ENCODE measurements at places on chromosomes 6 and 20.
A peak's percentile ranks its signal among the peaks of the same experiment; 100 is the strongest.

DNA sequence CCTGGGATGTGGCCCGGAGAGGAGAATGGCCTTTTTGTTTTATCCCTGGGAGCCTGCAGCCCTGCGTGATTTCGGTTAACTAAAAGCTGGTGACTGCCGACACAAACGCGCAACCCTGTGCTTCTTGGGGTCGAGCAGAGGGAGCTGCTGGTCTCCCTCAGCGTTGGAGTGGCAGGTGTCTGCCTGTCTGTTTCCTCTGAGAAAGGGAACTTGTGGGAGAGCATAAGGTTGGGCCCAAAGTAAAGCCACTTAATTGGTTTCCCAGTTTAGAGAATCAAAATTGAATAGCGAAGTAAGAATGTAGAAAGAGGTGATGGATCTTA, 500 bp downstream of the LTV1 start:
- no peak for DNase-seq

GRCh38 chr6:149895048-149895590, 2.8 kb downstream of the RAET1E start:
- peak; percentile 46 for DNase-seq

- DNase-seq: no peak
These were observed 15.6 kb downstream of the SLC17A1 start for GRCh38 chr6:25816252-25816651.

- no peak for DNase-seq
These were observed 96.2 kb downstream of the FIG4 start for GRCh38 chr6:109787312-109787711.

DNA sequence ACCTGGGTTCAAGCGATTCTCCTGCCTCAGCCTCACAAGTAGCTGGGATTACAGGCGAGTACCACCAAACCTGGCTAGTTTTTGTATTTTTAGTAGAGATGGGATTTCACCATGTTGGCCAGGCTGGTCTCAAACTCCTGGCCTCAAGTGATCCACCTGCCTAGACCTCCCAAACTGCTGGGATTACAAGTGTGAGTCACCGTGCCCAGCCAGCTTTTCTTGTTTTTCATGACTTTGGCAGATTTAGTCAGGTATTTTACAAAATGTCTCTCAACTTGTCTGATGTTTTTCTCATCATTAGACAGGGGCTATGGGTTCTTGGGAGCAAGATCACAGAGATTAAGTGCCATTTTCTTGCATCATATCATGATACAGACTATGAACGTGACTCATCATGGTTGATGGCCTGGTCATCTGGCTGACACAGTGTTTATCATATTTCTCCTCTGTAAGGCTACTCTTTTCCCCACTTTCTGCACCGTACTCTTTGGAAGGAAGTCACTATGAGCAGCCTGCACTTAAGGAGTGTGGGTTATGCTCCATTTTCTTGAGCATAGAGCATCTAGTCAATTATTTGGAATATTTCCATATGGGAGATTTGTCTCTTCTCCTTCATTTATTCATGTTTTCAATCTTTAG, 67.8 kb downstream of the RNF182 start:
- DNase-seq: no peak

DNA sequence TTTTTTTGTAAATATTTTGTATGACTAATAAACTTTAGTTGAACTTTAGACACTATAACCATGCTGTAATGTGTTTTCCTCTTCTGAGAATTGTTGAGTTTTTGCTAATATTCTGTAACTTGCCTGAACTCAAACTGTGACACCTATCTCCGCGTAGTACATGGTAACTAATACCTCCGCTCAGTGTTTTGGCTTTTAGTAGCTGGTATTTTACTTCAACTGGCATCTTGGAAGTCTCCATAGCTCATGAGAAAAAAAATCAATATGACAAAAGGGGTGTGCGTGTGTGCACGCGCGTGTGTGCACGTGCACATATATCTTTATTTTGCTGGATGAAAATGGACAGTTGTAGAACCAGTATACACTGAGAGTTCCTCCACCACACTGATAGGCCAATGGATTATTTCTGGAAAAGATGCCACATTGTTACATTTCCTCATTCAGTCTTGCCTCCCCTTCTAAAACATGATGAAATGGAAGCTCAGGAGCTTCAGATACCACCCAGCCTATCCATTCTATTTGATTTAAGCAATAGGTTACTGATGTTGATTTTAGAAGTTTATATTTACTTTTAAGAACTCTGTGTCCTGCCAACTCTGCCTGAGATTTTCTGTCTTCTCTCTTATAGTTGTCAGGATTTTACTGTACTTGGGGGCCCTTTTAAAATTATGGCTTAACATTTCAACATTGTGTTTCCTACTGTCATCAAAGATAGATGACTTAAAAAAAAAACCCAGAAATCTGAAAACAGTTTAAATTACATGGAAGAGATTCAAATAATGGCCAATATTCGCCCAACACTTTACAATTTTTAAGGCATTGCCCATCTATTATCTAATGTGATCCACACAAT, 16.3 kb upstream of the ADGRG6 start:
- DNase-seq: peak; percentile 80

DNA sequence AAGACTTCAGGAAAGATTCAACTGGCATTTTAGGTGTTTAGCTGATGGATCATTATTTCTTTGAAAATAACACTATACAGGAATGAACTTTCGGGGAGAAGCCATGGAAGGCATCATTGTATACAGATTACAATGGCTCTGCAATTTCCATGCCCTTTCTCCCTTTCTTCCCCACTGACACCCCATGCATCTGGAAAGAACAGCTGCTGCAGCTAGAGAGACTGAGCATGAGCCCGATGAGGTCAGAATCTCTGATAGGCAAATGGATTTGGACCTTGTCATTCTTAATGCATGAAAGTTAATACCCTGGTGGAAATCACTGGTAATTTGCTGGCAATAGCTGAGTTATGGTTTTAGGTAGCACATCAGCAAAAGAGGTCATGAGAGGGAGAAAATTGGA, 54.8 kb downstream of the BTBD3 start:
- no peak for DNase-seq

DNA sequence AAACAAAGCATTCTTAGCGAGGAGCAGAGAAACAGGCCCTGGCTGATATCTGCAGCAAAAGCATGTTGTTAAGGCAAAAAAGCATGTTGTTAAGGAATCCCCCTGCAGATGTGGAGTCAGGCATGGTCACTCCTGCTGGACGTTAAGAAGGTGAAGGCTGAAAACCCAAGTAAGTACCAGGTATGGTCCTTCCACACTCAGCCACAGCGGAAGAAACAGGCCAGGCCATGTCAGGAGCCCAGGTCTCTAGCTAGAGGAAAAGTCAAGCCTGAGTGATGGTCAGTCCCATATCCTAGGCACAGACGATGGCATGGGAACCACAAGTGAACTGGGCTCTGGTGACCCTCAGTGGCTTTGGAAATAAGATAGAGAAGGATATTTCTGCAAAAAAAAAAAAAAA, 32.5 kb upstream of the MAS1L start:
- no peak for DNase-seq

- DNase-seq: no peak
These were observed 29.6 kb upstream of the HBS1L start for GRCh38 chr6:135084001-135084915.

GRCh38 chr6:169807699-169808607, 56.5 kb downstream of the ERMARD start:
- no peak for DNase-seq

DNA sequence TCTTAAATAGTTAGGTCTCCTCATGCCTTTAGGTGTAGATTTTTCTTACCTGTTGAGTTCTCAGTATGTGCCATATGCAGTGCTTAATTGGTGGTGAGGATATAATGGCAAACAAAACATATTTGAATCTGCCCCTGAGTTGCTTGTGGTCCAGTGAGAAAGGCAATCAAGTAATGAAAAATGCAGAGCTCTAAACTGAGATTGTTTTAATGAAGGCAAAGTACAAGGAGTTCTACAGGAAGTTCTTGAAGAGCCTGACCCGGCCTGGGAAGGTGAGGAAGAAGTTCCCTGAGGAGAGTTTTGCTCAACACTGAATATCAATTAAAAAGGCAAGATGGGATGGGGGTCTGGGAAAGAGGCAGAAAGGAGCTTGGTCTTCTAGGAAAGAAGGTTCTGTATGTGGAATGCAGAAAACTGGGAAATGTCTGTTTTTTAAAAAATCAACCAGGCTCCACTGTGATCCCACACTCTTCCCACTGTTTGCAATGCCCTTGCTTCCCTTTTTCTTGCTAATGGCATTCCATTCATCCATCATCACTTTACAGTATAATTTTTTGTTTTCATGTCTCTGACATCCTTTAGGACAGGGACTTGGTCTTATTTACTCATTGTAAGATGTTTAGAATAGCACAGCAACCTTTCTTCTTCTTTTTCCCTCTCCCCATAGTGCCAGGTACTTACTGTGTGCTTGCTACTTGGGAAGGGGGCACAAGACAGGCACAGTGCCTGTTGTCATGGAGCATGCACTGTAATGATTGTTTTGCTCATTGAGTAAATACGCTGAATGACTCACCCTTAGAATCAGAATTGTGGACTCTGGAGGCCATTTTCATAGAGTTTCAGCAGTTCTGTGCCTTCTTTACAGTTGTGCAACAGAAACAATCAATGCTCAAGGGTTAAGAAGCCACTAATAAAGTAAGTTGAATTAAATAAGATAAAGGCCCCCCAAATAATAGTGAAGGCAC, 64.3 kb downstream of the ANKS1A start:
- DNase-seq: peak; percentile 41

DNA sequence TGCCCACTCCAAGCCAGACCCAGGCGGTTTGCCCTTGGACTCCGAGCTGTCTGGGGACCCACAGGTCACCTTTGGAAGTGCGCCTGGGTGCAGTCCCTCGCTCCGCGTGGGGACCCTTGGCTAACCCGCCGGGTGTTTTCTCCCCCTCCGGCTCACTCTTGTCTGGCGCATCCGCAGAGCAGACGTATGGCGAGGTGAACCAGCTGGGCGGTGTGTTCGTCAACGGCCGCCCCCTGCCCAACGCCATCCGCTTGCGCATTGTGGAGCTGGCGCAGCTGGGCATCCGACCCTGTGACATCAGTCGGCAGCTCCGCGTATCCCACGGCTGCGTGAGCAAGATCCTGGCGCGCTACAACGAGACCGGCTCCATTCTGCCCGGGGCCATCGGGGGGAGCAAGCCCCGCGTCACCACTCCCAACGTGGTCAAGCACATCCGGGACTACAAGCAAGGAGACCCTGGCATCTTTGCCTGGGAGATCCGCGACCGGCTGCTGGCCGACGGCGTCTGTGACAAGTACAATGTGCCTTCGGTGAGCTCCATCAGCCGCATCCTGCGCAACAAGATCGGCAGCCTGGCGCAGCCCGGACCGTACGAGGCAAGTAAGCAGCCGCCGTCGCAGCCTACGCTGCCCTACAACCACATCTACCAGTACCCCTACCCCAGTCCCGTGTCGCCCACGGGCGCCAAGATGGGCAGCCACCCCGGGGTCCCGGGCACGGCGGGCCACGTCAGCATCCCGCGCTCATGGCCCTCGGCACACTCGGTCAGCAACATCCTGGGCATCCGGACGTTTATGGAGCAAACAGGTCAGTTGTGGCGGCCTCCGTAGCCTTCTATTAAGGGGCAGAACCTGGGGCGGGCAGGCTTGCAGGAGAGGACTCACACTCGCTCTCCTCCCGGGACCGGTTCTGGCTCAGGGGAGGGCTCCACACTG, 1.1 kb downstream of the PAX1 start:
- DNase-seq: no peak

DNA sequence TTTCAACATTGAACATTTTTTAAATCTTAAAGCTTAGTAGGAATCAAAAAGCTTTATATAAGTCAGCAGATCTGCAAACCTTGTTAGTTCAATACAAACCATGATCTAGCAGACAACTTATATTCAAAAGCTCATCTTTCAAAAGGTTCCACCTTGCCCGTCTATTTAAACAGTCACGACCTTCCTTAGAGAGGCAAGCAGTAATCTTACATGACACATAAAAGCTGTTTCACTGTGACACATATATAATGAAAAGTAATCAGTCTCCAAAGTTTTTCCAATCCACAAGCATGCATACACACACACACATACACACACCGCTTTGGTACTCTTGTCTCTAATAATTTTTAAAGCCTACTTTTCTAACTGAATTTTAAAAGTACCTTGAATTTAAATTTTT, 12.9 kb downstream of the SOD2 start:
- no peak for DNase-seq

DNA sequence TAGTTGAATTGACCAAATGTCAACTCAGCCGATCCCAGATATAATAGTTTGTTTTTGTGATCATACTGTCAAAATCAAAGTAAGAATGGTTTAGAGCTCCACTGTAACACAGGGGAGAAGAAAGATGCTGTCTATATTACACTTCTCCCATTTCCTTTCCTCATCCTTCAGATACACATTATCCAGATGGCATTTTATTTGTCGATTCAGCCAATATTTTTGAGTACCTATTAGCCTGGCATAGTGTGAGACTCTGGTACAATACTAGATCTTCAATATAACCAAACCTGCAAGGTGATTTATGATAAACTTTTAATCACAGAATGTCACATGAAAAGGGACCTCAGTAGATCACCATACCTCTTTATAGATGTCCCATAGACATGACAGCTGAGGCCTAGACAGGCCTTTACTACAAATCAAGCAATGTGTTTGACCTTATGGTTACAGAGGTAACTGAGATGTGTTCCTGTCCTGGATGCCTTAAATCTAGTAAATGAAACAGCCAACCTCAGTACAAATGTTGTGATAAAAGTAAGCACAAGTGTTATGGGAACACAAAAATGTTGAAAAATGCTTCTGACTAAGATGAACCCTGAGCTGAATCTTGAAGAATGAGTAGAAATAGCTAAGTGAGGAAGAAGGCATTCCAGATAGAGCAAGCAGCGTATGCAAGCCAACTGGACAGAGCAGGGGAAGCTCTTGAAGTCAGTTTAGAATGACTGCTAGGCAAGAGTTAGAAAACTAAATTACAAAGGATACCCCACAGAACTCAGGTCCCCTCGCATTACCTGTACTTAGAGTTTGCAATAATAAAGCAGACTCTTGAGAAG, 1.9 kb downstream of the FBXO9 start:
- no peak for DNase-seq

DNA sequence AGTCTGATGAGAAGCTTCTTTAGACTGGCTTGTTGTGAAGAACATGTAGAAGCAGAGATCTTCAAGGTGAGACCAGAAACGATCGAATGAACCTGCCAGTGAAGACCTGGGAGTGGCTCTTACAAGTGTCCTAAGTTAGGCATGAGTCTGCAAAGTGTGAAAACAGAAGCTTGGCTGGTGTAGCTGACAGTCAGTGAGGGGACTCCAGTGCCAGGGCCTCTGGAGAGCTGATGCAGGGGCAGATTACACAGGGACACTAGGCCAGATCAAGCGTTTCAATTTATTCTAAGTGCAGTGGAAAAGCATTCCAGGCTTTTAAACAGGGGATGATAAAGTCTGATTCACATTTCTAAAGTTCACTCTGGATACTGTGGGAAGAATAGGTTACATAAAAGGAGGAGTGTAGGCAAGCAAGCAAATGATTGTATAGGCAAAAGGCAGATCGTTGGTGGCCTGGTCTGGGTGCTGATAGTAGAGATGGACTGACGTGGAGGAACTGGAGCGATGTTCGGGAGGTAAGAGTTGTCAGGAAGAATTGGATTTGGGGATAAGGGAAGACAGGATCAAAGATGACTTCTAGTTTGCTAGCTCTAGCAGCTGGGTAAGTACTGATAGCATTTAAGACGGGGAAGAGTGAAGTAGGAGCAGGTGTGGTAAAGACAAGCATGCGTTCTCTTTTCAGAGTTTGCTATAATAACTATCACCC, 133.5 kb downstream of the MAN1A1 start:
- DNase-seq: no peak

- peak; percentile 72 for DNase-seq
These were observed 30.0 kb downstream of the KCNG1 start for GRCh38 chr20:50992733-50993457.

All from LNCaP clone FGC (cell line).